ENCODE measurements at places on chromosomes 4 and X.
A peak's percentile ranks its signal among the peaks of the same experiment; 100 is the strongest.

GRCh38 chrX:41923211-41923977 is at the start of gene CASK:
TSS of gene CASK (minus strand) at chrX:41923554. CDS start at chrX:41922988, 566 bp downstream.
- peak; percentile 95 for DNase-seq

GRCh38 chrX:3124031-3124430 is 82.8 kb downstream of the ARSF start:
- DNase-seq: no peak

DNA sequence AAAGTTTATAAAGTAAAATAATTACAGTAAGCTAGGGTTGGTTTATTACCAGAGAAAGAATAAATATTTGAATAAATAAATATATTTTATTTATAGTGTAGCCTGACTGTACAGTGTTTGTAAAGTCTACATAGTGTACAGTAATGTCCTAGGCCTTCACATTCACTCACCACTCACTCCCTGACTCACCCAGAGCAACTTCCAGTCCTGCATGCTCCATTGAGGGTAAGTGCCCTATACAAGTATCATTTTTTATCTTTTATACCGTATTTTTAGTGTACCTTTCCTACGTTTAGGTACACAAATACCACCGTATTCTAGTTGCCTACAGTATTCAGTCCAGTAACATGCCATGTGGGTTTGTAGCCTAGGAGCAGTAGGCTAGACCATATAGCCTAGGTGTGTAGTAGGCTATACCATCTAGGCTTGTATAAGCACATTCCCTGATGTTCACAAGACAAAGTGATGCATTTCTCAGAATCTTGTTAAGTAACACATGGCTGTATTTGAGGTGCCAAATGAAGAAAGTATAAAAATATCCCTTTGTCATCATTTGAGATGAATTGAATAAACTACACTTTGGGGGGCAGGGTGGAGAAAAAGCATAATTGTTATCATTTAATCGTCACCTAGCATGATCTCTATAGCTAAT is 14.7 kb upstream of the KLHL8 start:
- DNase-seq: no peak

- DNase-seq: peak; percentile 17
These were observed 90.9 kb upstream of the SRD5A3 start for GRCh38 chr4:55255179-55255578.

DNA sequence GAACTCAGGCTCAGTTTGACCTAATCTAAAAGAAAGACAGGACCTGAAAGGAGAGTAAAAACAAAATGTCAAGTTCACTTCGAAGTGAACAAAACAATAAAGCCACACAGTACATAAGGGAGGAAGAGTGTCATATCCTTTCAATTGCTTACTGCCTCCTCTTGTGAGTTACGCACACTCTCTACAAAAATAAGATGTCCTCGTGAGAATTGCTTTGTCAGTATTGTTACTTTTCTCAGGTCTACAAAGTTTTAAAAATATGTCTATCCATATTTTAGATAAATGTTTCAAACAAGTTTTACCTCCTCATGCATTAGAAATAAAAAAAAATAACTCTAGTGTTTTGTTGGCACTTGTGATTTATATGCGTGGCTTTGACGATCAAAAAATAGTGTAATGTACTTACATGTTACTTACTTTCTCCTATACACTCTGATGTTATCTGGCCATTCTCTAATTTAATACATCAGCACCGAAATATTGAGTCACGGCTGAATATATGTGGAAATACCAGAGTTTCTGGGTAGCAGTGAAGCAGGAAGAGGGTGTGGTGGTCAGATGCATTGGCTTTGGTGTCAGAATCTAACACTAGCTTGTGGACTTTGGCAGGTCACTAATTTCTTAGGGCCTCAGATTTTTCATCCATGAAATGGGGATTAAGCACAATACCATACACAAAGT is 8.1 kb upstream of the MRPL1 start:
- DNase-seq: peak; percentile 22

- DNase-seq: no peak
These were observed 126.7 kb downstream of the CHRNA9 start for GRCh38 chr4:40461879-40462278.

- no peak for DNase-seq
These were observed 38.0 kb downstream of the GPM6B start for GRCh38 chrX:13778916-13779315.

GRCh38 chr4:177555007-177555574 is 112.9 kb upstream of the AGA start:
- peak; percentile 32 for DNase-seq

- peak; percentile 84 for DNase-seq
These were observed 12.7 kb downstream of the GAB3 start for GRCh38 chrX:154738011-154738738.
